ENCODE measurements at places on chromosomes 6 and 20.

GRCh38 chr6:25404693-25405169, 125.6 kb downstream of the CARMIL1 start:
- DNase-seq, result no peak

DNA sequence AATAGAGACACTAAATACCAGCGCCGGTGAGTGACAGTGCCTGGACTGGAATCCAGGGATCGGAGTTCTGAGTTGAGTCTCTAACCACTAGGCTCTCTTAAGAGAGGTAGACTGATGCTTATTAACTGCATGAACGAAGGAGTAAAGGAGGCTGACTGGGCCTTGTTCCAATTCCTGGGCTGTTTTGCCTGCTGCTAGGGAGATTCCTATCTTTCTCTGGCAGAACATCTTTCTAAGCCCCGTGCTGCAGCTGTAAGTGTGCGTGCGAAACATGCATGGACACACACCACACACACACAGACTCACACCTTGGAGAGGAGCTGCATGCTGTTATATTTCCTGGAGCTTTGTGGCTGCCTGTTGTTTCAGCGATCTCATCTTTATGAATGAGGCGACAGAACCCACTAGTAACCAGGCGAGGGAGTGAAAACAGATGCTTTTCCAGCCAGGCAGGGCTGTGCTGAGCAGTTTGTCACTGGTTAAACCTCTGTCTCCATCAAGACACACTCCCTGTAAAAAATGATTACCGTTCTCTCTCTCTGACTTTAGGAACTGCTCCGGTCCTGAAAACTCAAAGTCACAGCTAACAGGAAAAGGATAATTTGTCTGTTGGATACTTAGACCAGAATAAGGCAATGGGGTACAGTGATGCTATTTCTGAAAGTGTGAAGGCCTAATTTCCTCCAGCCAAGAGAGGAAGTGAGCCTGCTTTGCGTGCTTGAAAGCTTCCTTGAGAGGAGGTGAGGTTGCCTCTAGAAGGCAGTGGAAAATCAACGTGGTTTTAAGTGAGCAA, 157.4 kb upstream of the ZNF217 start:
- DNase-seq, result no peak

DNA sequence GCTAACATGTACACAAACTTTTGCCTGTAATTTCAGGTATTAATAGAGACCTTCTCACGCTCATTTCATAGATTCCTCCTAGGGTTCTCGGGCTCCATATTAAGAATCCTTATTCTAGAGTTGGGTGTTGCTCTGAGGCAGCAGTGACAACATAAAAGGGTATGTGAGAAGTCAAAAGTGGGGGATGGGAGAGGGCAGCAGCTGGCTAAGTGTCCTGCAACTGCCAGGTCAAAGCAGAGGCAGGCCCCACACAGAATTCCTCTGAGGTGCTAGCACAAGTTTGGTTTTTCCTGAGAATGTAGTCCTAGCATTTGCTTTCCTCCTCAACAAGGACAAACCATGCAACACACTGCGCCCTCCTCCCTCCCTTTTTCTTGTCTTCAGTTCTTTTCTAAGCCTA, 4.6 kb downstream of the NSFL1C start:
- DNase-seq, result no peak

DNA sequence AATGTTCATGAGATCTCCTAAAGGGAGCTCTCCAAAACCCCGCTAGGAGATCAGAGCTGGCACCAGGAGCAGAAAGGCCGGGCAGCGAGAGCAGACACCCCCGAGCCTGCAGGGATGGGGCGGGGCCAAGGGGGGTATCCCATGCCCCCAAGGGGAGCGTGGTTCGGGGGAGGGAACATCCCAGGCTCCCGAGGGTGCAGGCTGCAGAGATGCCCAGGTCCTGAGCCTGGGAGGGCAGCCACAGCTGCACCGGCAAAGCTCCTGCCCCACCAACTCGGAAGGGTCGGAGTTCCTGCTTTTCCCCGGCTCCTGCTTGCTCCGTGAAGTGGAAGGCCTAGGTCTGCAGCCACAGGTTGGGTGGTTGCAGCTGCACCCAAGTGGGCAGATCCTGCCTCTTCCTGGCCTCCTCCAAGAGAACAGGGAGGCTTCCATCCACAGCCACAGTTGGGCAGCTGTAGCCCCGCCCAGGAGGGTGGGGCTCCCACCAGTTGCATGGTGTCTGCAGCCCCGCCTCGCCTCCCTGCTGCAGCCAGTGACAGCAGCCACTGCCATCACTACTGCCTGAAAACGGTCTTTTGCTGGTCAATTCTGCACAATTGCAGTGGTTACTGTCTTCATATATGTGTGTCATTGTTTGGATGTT, 13.4 kb upstream of the GMNN start:
- no peak for DNase-seq

DNA sequence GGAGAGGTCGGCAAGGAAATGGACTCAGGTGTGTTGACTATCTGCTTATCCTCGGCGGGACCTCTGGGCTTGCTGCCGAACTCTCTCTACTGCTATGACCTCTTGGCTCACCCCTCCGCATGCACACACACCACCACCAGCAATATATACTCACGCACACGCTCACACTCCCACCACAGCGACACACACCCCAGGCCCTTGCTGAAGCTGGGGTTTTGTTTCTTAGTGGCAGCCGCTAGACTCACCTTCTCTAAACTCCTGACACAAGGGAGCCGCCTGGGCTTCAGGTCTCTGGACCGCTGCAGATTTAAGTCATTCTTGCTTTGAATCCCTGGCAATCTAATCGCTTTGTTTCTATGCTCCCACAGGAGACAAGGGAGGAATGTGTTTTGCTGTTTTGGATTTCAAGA, 59.4 kb upstream of the BACH2 start:
- DNase-seq, result no peak

- no peak for DNase-seq
These were observed 43.0 kb downstream of the CBFA2T2 start for GRCh38 chr20:33532753-33533459.

GRCh38 chr6:2734488-2735166, 16.1 kb downstream of the MYLK4 start:
- DNase-seq, result no peak

DNA sequence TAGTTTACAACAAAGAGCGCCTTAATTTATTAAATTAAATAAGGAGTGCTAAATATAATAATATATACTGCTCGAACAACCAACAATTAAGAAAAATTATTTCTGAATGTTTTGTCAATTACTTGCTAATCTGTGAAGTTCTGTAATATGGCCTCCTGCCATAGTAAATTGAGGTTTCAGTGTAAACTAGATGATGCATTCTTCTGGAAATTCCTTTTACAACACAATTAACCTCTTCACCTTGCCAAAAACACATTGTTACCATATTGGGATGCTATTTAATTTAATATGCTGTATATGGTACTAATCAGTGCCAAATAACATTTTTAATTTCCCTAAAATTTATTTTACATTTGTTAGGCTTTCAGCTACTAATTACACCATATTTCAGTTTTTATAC, 808.4 kb upstream of the CITED2 start:
- DNase-seq, result no peak

GRCh38 chr6:7184502-7184901, 76.7 kb downstream of the RREB1 start:
- no peak for DNase-seq

GRCh38 chr6:122063076-122063475, 336.4 kb upstream of the HSF2 start:
- DNase-seq, result no peak

- no peak for DNase-seq
These were observed 532.7 kb downstream of the BCKDHB start for GRCh38 chr6:80639181-80639629.
